ENCODE measurements at places on chromosomes 7 and 10.

- no peak for DNase-seq
Measured at GRCh38 chr10:121830101-121830500, 97.7 kb downstream of the ATE1 start.

GRCh38 chr7:17448479-17449423, 150.3 kb downstream of the AHR start:
- no peak for DNase-seq

GRCh38 chr10:50550291-50550839, 73.4 kb downstream of the SGMS1 start:
- peak; percentile 68 for DNase-seq

- DNase-seq, result no peak
Measured at GRCh38 chr10:116961406-116962251, 43.4 kb downstream of the SHTN1 start.

DNA sequence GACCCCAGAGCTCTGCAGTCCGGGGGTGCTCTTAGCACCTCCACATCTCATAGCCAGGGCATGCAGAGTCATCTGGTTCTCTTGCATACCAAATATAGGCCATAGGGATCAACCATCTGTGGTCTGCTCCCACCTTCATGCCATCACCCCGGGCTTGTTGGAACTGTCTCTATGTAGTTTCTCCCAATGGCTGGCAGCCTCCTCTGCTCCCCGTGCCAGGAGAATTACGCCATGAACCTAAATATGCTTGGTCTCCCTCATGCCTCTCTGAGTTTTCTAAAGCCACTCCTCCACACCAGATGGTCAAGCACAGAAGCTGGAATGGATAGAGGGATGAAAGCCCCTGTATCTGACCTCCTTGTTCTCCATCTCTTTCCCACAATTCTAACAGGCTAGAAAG, 302.6 kb upstream of the MYO3A start:
- no peak for DNase-seq

DNA sequence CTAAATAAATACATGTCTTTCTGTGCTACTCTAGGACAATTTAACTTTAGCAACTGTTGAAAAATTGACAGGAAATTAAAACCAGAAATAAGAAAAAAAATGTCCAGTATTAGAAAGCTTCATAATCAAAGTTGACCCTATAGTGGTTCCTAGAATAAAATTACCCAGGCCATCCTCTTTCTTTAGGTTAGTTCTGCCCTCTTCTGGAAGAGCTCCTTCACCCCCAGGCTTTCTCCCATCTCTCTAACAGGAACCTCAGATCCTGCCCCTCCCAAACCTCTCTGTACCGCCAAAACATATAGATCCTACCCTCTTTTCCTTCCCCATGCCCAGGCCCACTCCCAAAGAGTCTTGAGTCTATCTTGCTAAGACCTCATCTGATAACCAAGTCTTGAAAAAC, 159.4 kb upstream of the CDK1 start:
- DNase-seq, result no peak

- peak; percentile 77 for DNase-seq
Measured at GRCh38 chr7:44973610-44974401, 5.0 kb downstream of the MYO1G start.

- no peak for DNase-seq
Measured at GRCh38 chr7:37357637-37357996, 91.0 kb downstream of the ELMO1 start.

DNA sequence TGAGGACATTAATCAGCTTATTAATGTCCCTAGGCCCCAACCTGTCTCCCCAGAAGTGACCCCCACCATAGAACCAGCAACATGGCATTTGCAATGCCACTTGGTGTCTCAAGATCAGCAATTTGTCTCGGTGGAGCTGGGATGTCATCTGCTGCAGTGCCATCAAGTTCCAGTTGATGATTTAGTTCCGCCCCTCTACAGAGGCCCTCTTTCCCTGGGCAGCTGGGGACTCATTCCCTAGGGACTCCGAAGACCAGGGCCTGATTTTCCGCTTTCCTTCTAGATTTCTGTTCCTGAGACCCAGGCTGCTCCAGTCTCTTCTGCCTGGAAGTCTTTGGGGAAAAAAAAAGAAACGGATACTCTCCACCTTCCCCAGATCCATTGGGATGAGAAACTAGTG, 122.5 kb upstream of the NANOS1 start:
- no peak for DNase-seq

DNA sequence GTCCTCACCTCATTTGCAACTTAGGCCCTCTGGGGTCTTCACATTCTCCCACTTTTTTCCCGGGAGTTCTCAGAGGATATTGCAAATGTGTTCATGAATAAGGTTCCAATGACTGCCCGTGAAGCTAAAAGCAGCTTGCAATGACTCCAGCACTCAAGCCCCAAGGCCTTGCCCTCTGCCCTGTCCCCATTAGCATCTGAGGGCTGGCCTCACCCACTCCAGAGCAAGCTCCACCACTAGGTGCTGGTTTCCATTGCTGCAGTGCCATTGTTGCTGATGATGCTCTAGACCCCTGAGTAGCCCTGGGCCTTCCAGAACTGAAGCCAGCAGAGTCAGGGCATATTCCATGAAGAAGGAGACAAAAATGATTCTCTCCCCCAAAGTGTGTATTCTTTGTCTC, 236.8 kb downstream of the DYNC1I1 start:
- no peak for DNase-seq

GRCh38 chr7:117087639-117088396, 134.5 kb downstream of the ST7 start:
- no peak for DNase-seq

- no peak for DNase-seq
Measured at GRCh38 chr10:103501186-103501585, 7.7 kb downstream of the NEURL1 start.

DNA sequence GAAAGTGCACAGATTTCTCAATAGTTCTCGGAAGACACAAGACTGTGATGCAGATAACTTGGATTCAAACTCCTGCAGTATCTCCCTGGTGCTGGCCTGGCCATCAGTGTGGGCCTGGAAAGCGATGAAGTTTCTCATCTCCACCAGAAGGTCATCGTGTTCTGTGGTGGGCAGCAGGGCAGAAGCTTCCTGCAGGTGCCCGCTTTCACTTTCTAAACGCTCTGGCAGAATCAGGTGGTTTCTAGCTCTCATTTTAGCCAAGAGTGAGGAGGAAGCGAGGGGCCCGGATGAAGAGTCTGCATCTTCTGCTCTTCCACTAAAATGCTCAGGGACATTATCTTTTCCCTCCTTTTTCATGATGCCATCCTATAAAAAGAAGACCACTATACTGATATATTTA, 63.0 kb upstream of the DRGX start:
- no peak for DNase-seq

DNA sequence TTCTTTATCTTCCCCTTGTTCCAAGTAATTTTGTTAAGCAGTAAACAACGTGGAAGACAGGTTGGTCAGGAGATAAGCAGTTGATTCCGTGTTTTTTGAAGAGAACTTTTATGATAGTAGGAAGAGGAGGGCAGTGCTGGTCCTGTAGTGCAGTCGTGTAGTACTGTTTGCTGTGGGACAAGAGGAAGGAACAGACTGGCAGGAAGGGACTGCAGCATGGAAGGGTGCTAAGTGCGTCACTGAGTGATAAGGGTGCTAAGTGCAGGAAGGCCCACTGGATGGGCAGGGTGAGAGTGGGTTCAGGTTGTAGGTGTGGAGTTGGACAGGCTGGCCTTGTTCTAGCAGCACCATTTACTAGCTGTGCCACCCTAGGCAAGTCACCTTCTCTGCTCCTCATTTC, 125.0 kb downstream of the SDK1 start:
- no peak for DNase-seq

- no peak for DNase-seq
Measured at GRCh38 chr7:137165241-137165640, 178.3 kb downstream of the PTN start.

DNA sequence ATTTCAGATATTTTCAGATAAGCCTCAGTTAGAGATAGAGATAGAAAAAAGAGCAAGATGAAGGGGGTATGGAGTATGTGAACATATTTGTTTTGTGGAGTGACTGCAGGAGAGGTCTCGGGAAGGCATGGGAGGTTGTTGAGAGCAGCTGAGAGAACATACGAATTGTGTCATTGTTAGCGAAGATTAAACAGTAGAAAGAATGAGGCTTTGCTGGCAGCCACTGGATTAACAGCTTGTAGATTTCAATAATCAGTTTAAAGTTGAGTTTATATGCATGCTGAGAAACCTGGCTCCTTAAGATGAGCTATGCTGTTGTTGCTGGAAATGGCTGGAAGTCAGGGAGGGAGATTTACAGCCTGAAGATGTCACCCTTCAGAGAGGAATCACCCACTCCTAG, 100.9 kb upstream of the SORCS3 start:
- DNase-seq, result no peak

DNA sequence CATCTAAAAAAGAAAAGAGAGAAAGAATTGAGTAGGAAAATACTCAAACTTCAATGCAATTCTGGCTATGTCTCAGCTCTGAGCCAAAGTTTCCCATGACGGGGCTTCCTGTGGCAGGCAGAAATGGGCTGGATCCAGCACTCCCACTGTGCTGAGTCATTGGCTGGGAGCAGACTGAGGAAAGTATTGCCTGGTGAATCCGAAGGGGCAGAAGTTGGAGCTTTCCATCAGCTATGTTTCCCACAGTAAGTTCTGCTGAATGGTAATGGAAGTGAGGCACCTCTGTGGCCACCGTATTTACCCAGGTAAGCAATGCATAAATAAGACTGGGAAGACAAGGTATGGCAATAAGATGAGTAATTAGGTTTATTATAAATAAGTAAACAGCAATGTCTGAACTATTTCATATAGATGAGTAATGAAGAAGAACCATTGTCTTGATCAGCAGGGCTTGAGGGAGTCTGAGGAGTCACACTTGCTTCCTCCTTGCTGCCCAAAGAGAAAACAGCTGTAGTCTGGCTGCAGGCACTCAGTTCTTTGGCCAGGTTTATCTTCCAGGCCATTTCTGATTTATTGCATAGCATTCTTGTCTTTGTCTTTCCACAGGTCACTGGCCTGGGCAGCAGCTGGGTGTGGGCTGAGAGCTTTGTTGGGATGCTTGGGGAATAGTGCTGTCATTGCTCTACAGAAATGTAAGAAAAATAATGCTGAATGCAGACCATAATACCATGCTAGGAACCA, 255.3 kb downstream of the DNAJB9 start:
- DNase-seq, result no peak

DNA sequence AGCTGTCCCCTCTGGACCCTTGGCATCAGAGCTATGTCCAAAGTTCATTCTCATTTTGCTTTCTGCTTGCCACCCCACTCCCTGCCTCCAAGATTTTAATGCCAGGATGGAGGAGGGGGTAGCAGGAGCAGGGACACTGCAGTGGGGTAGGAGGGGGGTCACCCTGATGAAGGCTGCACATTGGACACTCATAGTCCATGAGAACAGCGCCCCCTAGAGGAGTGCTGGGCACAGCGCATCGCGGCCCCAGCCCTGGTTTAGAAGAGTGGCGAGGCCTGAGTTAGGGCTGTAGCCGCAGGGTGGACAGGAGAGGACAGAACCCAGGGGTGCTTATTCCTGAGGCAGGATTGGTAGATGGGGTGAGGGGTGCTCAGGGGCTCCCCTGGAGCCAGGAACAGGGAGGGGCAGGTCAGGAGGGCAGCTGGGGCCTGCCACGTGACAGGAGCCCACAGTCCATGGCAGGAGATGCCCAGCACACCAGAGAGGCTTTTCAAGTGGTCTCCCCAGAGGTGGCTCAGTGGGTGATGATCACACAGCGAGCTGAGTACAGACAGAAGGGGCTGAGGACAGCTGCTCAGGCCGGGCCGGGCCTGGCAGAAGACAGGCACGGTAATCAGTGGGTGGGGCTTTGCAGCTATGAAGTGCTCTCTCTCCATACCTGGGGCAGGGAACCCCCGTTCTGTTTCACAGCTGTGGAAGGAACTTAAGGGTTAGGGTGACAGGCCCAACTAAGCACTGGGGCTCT, 71.4 kb downstream of the NEURL1 start:
- DNase-seq, result peak; percentile 39

DNA sequence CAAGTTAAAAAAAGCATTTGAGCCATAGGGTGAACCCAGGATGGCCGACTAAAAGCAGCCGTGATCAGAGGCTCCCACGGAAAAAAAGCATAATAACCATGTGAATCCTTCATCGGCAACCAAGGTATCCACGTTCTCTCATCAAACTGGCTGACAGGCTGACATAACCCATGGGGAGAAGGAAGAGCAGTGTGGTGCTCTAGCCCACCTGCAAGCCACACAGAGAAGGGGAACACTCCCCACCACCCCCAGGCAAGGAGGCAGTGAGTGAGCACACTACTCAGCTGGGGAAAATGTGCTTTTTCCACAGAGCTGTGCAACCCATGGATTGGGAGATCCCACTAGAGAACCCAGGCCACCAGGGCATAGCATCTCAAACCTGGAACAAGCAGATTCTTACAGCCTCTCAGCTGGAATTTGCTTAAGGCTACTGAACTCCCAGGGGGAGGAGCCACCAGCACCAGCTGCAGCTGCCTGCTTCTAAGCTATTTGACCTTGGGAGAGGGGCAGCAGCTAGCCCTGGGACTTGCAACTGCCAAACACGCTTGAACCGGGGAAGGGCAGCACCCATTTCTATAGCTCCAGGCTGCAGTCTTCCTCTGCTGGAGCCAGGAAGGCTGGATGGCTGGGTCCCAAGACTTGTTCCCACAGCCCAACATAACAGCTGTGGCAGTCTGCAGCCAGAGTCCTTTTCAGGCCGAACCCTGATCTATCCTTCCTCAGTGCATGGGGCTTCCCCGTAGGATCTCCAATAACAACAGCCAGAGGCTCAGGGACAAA, 178.2 kb upstream of the NRG3 start:
- DNase-seq, result no peak

- no peak for DNase-seq
Measured at GRCh38 chr7:45068236-45069023, 20.3 kb downstream of the NACAD start.

DNA sequence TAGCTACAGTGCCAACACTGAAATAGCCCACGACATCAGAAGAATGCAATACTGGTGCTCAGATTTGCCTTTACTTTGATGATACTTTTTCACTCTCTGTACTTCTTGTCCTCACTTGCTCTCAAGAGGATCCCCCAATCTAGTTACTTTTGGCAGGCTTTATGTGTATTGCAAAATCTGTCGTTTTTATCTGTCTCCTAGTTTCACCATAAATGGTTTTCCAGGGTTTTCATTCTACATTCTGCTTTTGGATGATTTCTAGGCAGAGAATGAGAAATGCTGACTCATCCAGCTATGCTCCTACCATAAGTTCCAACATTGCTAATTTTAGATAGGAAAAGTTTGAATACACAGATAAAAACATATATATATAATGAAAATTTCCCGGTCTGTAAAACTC, 659.5 kb upstream of the NRG3 start:
- DNase-seq, result no peak
